ENCODE measurements at places on chromosomes 5 and 9.

DNA sequence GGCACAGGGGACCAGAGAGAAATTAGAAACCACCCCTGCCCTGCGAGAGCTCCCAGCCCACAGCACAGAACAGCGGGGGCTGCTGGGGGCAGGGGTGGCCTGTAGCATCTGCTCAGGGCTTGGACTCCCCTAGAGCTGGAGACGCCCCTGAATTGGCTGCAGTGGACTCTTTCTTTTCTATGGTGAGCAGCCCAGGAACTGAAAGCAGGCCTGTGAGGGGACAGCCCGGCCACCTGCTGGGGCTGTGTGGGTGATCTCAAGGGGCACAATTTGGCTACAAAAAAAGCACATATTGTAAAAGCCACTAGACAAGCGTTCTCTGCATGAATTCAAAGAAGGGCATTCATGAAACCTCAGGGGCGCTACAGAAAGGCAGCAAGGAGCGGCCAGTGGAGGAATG is 57.5 kb upstream of the ICE1 start:
- no peak for DNase-seq

- no peak for DNase-seq
Measured at GRCh38 chr5:7036192-7036835, 323.1 kb downstream of the TENT4A start.

DNA sequence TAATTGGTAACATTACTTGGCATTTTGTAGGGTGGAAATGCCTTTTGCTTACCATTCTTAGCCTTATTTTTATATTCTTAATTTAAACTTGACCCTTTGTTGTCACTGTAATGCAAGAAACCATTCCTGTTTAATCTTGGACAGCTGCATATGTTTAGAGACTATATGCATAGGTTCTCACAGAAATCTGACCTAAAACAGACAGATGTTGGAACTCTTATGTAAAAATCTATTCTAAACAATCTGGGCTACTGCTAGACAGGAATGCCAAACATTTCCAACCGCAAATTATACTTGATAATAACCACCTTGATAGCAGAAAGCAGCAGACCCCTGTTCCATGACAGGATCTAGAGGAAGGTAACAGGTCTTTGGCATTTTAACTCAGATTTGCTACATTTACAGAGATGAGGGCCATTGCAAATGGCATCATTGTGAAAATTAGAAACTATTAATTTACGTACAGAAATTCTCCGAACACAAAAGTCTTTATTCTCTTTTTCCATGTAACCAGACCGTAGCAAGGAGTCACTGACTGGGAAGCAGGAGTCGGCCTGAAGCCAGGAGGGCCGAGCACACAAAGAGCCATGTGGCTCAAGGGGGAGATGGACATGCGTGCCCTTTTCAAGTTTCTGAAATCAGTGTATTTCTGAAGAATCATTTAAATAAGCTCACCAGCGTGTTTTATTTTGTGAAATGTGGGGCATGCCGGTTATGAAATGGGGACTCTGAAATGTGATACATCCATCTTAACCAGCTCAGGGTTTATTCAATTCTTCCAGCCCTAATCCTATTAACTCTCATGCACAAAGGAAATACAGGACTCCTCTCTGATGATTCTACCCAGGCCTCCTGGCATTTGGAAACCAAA is 139.3 kb downstream of the AOPEP start:
- DNase-seq: no peak

DNA sequence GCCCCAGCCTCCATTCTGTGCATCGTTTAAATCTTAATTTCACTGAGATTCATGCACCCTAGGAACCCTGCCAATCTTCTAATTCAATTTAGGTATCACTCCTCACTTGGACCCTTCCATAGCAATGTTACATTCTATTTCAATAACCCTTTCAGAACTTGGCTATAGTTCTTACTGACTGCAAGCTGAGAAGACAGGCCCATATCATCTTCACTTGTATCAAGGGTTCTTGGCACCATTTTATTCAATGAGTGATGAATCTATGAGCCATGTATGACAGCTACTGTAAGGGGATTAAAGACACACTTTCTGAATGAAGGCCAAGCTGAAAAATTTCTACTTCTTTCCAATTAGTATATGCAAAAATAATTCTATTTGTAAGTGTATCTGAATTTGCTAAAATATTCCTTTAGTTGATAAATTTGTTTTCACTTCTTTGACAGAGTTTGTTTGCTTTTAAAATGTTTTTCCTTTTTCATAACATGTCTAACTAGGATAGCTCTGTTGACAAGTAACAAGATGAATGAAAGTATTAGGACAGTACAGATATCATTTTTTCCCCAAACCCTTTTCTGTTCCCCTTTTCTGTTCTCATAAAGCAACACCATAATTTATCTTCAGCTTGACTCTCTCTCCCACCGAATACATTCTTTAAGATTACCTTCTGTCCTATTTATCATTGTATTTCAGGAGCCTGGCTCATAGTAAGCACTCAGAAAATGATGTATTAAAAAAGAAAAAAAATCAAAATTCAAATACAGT is 9.6 kb downstream of the ITGA2 start:
- no peak for DNase-seq

GRCh38 chr5:81361600-81361999 is 32.3 kb downstream of the ACOT12 start:
- no peak for DNase-seq

GRCh38 chr5:82659115-82659514 is 381.0 kb upstream of the RPS23 start:
- no peak for DNase-seq

DNA sequence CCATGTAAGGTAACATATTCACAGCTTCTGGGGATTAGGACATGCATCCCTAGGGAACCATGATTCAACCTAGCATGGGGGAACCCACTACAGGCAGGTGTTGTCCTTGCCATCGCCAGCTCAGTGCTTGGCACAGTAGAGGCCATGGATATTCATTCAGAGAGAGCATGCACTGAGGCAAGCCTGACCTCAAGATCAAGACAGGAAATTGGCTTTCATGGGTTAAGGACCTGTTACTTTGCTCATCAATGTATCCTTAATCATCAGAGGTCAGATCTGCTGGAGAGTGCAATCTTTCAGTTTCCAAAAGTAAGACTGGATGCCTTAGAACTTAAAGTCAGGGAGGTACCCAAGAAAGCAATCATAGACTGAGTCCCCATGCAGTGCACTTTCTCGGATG is 84.0 kb downstream of the KCNIP1 start:
- no peak for DNase-seq

GRCh38 chr9:19498015-19498414 is 89.2 kb downstream of the ACER2 start:
- peak; percentile 80 for DNase-seq

DNA sequence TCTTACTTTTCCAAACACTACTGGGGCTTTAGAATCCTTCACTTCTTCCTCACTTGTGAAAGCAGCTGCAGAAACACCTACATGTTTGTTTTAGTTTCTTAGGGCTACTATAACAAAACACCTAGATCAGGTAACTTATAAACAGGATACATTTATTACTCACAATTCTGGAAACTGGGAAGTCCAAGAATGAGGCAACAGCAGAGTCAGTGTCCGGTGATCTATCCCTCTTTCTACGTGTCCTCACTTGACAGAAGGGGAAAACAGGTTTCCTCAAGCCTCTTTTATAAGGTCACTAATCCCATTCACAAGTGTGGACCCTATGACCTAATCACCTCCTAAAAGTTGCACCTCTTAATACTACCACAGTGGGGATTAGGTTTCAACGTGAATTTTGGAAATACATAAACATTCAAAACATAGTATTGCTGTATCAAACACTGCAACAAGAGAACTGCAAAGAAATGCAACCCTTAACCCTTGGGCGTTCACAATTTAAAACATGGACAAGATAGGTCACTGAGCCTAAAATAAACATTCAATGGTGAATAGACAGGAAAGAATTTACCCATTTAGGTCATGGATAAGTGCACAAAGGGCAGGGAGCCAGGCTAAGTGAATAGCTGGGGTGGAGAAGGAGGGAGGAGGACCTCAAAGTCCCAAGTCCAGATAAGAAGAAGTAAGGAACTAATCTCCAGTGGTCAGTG is 104.3 kb downstream of the PIK3R1 start:
- no peak for DNase-seq

- no peak for DNase-seq
Measured at GRCh38 chr9:20553558-20554149, 68.6 kb downstream of the MLLT3 start.

DNA sequence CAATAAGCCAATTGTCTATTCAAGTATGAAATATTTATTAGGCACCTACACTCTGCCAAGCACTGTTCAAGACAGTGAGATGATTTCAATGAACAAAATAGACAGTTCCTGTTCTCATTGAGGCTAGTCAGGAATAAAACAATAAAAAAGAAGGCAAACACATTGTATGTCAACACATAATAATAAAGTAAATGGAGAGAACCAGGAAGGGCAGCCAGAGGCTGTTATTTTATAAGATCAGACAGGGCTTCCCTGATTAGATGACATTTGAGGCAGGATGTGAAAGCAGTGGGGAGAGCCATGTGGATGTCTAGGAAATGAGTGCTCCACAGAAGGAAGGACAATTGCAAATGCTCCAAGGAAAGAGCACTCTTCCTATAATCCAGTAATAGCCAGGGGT is 2371.1 kb downstream of the MAT2B start:
- DNase-seq: no peak

DNA sequence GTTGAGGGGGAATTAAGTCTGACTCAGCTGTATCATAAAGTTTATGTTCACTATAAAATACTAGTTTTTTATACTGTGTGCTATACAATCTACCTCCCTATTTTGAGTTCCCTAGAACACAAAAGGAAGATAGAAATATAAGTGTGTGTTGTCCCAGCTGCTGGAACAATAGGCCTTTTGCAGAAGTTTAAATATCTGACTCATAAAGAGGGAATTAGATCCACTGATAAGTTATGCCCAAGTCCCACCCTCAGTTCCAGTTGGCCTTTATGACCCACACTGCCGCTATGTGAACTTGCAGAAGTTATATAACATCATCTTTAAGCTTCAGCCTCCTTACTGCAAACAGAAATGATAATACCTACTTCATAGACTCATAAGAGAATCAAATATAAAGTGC is 88.5 kb upstream of the DAB2 start:
- DNase-seq: peak; percentile 41

- DNase-seq: peak; percentile 88
Measured at GRCh38 chr5:59040024-59040803, 457.3 kb downstream of the RAB3C start.

DNA sequence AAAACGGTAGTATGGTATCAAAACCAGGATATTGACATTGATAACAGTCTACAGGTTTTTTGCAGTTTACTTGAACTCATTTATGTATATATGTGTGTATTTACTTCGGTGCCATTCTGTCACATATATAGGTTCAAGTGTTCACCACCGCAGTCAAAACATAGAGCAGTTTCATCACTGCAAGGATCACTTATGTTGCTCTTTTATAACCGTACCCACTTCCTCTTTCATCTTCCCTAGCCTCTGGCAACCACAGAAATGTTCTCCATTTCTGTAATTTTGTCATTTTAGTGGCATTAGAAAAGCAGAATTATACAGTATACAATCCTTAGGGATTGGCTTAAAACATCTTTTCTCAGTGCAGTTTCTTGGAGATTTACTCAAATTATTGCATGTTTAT is 90.3 kb downstream of the SH3GL2 start:
- no peak for DNase-seq

DNA sequence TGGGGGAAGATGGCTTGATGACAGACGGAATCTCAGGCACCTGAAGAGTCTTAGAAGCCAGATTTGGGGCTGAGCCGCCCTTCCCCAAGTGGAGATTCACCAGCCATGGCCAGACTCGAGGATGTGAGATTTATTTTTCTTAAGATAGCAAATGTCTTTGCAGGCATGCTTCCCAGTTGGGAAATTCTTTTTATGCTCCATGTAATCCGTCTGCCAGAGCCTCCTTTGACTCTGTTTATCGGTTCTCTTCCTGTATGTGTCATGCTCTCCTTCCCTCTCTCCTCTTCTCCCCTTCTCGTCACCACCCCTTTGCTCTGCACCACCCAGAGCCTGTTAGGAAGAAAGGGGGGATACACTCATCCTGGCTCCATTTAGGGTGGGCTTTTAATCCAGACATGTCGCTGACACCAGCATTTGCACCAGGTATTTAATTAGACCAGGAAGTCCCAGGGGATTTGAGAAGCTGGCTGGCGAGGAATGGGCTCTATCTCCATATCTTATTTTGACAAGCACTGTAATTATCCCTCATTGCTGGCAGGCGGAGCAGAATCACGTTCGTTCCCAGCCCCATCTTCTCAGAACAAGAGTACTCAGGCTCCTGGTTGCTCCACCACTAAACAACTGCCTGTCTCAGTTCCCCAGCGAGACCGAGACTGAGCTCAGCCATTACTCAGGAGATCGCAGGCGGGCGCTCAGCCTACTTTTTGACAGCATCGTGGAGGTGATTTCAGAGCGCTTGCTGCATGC is 50.9 kb downstream of the KCNIP1 start:
- DNase-seq: no peak

GRCh38 chr5:141094481-141095262 is at the start of gene PCDHB2:
PCDHB2 (plus strand) TSS chr5:141094615; CDS start chr5:141094791, 176 bp downstream.
- peak; percentile 19 for DNase-seq

- DNase-seq: no peak
Measured at GRCh38 chr5:82544004-82544403, 265.9 kb upstream of the RPS23 start.

GRCh38 chr5:42896523-42896922 is 84.8 kb upstream of the SELENOP start:
- DNase-seq: no peak

- peak; percentile 68 for DNase-seq
Measured at GRCh38 chr9:16136961-16137360, 584.1 kb downstream of the CCDC171 start.

GRCh38 chr5:117454716-117455212 is 880.1 kb upstream of the SEMA6A start:
- peak; percentile 39 for DNase-seq

- DNase-seq: no peak
Measured at GRCh38 chr5:4447657-4448056, 692.5 kb upstream of the ADAMTS16 start.

GRCh38 chr9:137446851-137447471 is 5.8 kb upstream of the ENTPD8 start:
- DNase-seq: no peak

- no peak for DNase-seq
Measured at GRCh38 chr5:164597293-164597900, 1092.0 kb downstream of the MAT2B start.

Data from cardiac fibroblast (primary cell).